ENCODE measurements at places on chromosomes 13 and 19.

DNA sequence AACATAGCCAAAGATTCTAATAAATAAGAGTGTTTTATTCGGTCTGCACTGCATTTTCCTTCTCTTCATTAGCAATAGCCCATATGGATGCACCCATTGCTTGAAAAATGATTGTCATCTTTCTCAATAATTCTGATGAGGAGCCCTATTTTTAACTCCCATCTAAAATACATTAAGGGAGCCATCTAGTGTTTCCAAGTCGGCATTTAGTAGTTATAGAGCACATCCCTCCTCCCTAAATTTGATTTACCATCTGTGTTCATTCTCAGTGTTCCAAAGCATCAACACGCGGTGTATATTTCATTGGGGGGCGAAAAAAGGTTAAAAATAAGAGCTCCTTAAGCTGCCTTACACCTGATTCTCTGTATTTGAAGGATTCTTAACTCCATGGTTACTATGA lies 119.2 kb upstream of the IPO5 start:
- DNase-seq: no peak

DNA sequence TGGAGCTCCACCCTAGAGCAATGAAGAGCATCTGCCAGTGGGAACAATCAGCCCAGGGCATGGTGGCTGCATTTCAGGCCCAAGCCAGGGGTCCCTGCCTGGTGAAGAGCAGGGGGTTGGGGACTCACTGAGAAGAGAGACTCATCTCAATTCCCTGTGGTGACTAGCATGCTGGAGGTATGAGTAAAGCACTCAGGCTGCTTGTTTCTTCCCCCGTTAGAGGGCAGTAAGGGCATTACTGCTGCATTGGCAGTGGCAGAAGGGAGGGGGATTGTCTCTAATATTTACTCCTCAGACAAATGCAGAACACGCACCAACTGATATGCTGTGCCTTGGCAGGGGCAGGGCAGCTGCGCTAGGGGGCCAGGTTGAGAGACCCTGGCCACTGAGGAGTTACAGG lies 329.1 kb downstream of the SLITRK5 start:
- no peak for DNase-seq

DNA sequence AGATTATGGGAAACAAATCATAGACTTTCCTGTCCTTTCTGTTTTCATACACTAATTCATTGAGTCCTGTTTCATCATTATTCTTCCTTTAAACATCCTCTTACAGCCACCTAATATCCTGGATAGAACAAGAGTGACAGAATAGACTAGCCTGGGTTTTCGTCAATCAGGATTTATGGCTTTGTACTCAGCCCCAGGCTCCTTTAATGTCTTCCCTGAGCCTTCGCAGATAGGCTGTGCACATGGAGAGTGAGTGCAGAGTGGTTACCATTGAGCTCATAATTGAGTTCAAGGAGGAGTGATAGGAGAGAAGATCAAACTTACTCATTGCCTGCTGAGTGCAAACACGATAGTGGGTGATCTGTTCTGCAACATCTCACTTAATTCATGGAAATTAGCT lies 304.9 kb downstream of the TDRD3 start:
- DNase-seq: no peak

DNA sequence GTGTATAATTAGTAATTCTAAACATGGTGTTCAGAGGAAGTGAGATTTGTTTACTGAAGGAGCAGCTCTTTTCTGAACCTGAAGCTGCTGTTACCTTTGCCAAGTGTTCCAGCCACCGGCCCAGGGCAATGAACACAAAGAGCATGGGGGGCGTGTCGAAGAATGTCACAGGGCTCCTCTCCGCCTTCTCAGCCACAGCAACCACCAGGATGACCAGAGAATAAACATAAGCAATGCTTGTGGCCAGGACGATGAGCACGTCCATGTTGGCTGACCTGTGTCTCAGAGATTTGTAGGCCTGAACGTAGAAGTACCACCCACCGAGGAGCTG lies 53.1 kb downstream of the ATP7B start:
- DNase-seq: no peak

DNA sequence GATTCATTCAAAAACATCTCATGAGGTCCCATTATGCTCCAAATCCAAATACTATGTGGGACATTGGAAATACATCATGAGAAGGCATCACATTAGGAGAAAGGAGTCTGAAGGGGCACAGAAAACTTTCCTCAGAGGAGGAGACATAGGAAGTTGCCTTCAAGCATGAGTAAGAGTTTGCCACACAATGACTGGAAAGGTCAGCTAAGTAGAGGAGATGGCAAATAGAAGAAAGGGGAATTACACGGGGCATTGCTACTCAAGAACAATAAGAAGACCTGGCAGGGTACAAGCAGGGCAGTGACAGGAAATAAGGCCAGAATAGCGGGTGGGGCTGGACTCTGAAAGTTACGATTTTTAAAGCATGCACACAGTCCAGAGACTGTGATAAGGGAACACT lies 231.6 kb downstream of the SPRY2 start:
- no peak for DNase-seq

DNA sequence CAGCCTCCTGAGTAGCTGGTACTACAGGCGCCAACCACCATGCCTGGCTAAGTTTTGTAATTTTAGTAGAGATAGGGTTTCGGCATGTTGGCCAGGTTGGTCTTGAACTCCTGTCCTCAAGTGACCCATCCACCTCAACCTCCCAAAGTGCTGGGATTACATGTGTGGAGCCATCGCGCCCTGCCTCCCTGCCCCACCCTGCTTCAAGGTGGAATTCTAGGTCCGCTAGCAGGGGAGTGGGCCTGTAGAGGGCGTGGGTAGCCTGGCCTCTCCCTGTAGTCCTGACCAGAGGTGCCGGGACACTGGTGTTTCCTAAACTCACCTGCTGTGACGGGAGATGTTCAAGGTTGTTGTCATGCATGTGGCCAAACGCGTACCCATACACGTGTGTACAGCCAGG lies 398 bp downstream of the SLC25A41 start:
- DNase-seq: no peak

DNA sequence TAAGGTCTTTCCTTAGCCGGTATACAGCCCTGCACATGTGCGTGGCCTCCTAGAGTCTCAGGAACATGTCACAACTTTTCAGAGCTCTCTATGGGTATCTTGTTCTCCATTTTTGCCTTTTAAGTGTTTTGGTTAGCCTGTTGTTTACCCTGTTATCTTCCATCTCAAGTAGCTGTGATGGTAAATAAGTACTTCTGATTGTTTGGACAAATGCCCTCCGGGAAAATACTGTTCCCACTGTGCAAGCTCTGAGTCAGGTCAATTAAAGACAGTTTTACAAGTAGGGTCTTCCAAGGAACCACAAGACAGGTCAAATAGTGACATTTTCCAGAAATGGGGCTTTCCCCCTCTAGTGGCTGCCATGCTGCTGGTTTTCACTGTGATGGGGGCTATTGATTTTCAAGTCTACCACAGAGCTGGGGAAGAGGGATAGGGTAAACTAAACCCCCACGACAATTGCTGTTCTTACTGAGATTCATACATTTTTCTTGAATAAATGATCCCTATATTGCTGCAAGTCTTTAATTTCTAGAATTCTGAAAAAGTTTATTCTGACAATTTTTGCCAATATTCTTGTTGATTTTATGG lies 109.5 kb downstream of the TM9SF2 start:
- no peak for DNase-seq

DNA sequence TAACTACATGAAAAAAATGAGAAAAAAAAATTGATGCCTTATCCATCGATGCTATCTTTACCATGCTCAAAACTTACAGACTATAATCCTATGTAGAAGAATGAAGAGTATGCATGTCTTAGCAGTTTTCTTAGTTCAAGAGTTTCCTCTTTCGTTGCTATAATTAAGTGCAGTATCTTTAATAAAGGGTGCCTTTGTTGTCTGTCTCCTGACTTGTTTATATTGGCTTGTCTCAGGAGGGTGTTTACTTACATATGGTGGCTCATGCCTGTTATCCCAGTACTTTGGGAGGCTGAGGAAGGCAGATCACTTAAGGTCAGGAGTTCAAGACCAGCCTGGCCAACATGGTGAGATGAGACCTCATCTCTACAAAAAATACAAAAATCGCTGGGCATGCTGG lies 44.3 kb downstream of the MTMR6 start:
- DNase-seq: no peak

GRCh38 chr13:49439609-49440008 lies 4.3 kb downstream of the CAB39L start:
- DNase-seq: no peak

DNA sequence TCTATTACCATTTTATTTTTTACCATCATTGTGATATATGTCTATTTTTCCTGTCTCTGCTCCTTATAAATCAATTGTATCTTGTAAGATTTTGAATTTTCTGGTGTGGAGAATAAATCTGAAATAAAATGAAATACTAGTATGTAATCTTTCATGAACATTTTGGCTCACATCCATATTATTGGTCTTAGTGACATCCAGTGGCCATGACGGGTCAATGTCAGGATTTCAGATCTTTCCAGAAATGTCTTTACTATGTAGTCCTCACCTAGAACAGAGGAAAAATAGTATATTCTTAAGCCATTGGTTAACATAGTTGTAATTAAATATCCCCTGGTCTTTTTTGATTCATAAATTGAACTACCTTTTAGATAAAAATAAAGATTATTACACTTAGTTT lies 109.8 kb upstream of the GPC6 start:
- DNase-seq: no peak

DNA sequence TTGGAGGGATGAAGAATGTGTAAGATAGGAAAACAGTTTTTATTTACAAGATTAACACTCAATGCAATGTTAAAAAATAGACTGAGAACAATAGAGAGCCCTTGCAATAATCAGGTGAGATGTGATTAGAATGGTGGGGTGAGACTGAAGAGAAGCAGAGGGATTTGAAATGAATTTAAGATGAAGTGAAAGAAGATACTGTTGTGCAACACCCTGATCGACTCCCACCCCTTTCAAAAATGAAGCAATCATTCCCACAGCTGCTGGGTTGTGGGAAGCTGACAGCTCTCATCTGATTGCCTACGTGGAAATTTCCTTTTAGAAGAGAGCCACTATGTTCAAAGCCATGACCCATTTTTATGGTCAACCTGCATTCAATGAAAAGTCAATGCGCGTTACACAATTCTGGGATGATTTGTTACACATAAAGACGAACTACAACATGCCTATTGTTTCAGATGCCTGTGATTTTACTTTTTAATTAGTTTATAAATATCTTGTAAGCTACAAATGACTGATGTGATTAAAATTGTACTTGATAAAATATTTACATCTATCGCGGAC lies 1374.8 kb downstream of the PCDH9 start:
- no peak for DNase-seq

DNA sequence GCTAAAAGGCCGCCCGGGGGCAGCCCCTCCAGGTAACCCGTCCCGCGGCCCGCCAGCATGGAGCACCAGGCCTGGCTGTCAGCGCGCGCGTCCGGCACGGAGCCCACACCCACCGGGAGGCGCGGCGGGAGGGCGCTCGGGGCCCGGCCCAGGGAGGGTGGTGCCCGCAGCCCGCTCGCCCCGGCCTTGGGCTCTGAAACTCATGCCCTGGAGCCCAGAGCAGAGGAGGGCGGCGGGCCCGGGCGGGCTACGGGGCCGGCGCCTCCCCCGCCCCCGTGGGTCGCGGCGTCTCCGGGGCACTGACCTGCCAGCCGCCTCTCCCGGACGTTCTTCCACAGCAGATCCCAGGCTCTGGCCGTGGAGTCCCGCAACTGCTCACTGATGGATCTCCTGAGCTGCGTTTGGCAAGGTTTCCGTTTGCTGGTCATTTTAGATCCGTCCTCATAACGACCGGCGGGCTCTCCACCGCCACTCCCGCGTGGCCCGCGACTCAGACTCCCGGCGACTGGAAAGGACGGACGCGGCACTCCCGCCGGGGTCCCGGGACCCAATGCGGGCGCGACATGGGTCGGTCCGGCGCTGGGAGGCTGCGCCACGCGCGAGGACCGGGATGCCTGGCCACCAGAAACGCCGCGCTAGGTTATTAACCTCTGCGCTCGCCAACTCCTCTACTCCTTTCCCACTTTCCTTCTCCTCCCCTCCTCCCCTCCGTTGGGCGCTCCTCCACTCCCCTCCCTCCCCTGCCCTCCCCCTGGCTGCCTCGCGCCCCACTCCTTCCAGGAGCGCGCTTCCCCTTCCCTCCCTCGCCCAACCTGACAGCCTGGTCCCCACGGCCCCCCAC lies 64.7 kb upstream of the STARD13 start:
- DNase-seq: peak; percentile 82

DNA sequence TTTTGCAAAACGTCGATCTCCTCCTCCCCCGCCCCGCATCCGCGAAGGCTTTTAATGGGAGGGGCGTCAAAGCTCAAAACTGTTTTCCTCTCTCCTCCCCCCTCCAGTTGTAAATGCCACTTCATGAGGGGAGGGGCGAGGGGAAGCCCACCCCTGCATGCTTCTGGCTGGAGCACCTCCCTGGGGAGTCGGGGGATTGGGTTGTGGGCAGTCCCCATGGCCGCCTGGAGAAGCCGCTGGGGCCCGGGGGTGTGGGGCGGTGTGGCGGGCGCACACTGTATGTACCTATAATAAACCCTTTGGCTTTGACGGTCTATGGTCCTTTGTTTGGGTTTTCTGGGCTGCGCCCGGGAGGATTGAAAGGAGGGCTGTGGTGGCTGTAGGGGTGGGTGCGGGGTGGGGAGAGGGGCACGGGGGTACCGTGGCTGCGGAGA lies 505 bp upstream of the SHKBP1 start:
- peak; percentile 57 for DNase-seq

GRCh38 chr19:3175781-3176714 lies 2.5 kb upstream of the S1PR4 start:
- DNase-seq: peak; percentile 83

DNA sequence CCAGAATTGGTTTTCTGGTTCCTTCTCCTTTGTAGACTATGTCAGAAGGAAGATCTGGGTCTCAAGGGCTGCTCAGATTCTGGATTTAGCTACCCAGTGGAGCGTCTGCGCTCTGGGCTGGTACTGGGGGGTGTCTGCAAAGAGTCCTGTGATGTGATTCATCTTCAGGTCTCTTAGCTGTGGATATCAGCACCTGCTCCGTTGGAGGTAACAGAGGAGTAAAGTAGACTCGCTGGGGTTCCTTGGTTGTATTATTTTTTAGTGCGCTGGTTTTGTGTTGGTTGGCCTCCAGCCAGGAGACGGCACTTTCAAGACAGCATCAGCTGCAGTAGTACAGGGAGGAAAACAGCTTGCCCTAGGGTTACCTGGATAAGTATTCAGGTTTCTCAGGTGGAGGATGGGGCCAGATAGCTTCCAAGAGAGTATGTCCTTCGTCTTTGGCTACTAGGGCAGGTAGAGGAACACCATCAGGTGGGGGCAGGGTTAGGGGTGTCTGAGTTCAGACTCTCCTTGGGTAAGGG lies 10.4 kb upstream of the KLK15 start:
- DNase-seq: no peak

- no peak for DNase-seq
These were observed 1066.7 kb upstream of the PCDH20 start for GRCh38 chr13:62482351-62482750.

- DNase-seq: no peak
These were observed 1.9 kb upstream of the CRX start for GRCh38 chr19:47819858-47820257.

Data from kidney (tissue), 22 donors.